ENCODE measurements at places on chromosomes 5 and 9. TPM values are rescaled to one million over a fixed set of nuclear protein-coding genes. Genes with fewer than 3 reads are reported as not detected.

- no peaks in the 10 kb centered on the region for H3K36me3 ChIP-seq
- peaks cover 89% of the 10 kb centered on the region for H3K27me3 ChIP-seq
- H3K27ac ChIP-seq = no peak overlapping the region
- no peak overlapping the region for H3K4me3 ChIP-seq
- no peak for DNase-seq
- H3K4me1 ChIP-seq = no peaks in the 10 kb centered on the region
These were observed 11.5 kb upstream of the PITX1 start for GRCh38 chr5:135045488-135045887.

- peak overlapping the region; percentile 84 for H3K4me3 ChIP-seq
- no peaks in the 10 kb centered on the region for H3K27me3 ChIP-seq
- H3K27ac ChIP-seq = peak overlapping the region; percentile 77
- H3K36me3 ChIP-seq = peaks cover 4% of the 10 kb centered on the region
These were observed 522 bp downstream of the CDK20 start for GRCh38 chr9:87973730-87974292.

DNA sequence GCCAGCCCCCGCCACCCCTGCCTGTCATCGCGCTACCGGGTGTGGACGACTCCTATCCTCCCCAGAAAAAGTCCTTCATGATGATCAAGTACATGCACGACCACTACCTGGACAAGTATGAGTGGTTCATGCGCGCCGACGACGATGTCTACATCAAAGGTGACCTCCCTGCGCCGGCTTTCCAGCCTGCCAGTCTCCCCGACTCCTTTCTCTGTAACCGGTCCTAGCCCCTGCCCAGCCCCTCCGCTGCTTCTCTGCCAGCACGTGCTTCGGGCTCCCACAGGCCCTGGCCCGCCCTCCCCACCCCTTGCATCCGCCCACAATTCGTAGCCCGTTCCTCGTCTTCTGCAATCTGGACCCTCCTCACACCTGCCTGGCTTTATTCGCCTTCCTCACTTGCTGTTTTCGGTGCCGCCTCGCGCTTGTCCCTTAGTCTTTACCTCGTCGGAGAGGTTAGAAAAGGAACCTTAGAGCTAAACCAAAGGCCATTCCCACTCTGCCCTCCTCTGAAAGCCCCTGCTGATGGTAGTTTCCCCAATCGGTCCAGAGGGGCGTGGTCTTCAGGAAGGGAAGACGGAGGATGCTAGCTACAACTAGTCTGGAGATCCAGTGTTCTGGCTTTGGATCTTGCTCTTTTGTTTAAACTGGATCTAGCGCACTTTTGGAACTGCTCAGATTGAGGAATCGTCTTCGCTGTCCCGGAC is 1.4 kb downstream of the CHSY3 start:
- H3K27ac ChIP-seq = no peak overlapping the region
- H3K36me3 ChIP-seq = peaks cover 7% of the 10 kb centered on the region
- H3K4me3 ChIP-seq = peak overlapping the region; percentile 88
- DNase-seq = peak; percentile 1
- H3K27me3 ChIP-seq = peaks cover 50% of the 10 kb centered on the region
- peaks cover 16% of the 10 kb centered on the region for H3K4me1 ChIP-seq

- no peaks in the 10 kb centered on the region for H3K27me3 ChIP-seq
- DNase-seq = no peak
- no peak overlapping the region for H3K4me3 ChIP-seq
- no peak overlapping the region for H3K27ac ChIP-seq
- H3K36me3 ChIP-seq = peaks cover 2% of the 10 kb centered on the region
- peaks cover 64% of the 10 kb centered on the region for H3K4me1 ChIP-seq
These were observed 14.3 kb downstream of the JADE2 start for GRCh38 chr5:134539732-134540131.

The CSF2 gene
- 31.1 TPM for total RNA-seq

DNA sequence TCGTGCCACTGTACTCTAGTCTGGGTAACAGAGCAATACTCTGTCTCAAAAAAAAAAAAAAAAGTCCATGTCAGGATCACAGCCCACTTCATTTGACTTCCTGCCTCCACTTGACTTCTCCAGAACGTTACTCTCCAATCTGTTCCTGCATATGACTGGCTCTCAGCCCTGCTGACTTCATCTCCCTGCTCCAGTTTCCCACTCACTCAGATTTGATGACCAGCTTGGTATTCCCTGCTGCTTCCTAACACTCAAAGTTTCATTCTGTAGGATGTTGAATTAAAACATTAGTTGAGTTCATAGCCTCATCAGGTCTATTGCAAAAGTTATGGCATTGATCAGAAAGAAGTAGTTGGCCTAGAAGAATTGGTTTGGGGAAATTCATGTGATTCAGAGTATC is 52.3 kb downstream of the UGCG start:
- H3K4me3 ChIP-seq = no peak overlapping the region
- H3K27me3 ChIP-seq = peaks cover 5% of the 10 kb centered on the region
- peaks cover 2% of the 10 kb centered on the region for H3K36me3 ChIP-seq
- H3K4me1 ChIP-seq = peaks cover 29% of the 10 kb centered on the region

GRCh38 chr9:74025402-74025925 is 471.7 kb upstream of the RORB start:
- no peak overlapping the region for H3K27ac ChIP-seq
- DNase-seq = no peak
- H3K27me3 ChIP-seq = no peaks in the 10 kb centered on the region
- H3K36me3 ChIP-seq = no peaks in the 10 kb centered on the region

DNA sequence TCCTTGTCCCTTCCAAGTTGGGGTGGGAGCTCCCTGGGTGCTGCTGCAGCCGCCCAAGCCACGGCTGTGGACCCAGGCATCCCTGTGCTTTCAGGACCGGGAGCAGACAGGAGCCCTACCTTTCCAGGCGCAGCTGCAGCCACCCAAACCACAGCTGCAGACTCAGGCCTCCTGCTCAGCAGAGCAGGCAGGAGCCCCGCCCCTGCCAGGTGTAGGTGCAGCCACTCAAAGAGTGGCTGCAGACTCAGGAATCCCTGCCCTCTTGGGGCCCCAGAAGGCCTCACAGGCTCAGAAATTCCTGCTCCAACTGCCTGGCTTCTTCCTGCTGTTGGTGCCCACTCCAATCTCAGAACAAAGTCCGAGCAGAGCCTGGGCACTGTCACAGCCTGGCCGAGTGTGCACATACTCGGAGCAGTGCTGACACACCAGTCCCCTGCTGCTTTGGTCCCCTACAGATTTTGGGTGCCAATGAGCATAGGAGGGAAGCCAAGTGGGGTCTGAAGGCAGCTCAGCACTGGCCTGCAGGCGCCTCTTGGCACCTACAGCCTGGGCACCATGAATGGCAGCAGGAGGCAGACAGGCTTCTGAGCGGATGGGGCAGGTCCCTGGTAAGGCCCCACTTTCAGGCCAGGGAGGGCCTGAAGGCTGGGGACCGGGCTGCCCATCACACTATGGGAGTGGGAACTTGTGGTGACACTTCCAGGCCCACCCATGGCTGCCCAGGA is 6.0 kb upstream of the TESK1 start:
- H3K4me3 ChIP-seq = no peak overlapping the region
- H3K27me3 ChIP-seq = no peaks in the 10 kb centered on the region
- H3K4me1 ChIP-seq = peaks cover 24% of the 10 kb centered on the region
- peaks cover 1% of the 10 kb centered on the region for H3K36me3 ChIP-seq
- DNase-seq = no peak
- no peak overlapping the region for H3K27ac ChIP-seq

DNA sequence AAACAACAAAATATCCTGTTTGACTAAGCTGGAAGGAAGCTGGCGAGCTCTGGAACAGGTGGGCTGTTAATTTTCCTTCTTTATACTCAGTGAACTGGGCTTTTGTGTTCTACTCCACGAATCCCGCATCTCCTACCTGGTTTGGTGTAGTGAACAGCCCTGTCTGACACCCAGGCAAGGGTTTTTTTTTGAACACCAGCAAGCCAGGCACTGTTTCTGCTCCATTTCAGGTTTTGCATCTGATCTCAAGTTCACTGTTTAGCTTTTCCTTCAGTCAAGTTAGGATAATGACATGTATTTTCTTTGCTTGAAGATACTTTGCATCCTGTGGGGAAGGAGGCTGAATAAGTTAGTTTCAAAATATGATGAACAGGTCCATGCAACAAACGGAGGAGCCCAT is 204.5 kb downstream of the SEMA6A start:
- no peak for DNase-seq
- H3K27me3 ChIP-seq = no peaks in the 10 kb centered on the region
- peaks cover 16% of the 10 kb centered on the region for H3K4me1 ChIP-seq
- no peak overlapping the region for H3K27ac ChIP-seq
- no peak overlapping the region for H3K4me3 ChIP-seq

- no peaks in the 10 kb centered on the region for H3K27me3 ChIP-seq
- DNase-seq = peak; percentile 48
- peaks cover 11% of the 10 kb centered on the region for H3K36me3 ChIP-seq
- H3K4me1 ChIP-seq = peaks cover 68% of the 10 kb centered on the region
- H3K27ac ChIP-seq = peak overlapping the region; percentile 97
- H3K4me3 ChIP-seq = peak overlapping the region; percentile 86
These were observed 2.6 kb downstream of the CEMIP2 start for GRCh38 chr9:71765693-71766092.

DNA sequence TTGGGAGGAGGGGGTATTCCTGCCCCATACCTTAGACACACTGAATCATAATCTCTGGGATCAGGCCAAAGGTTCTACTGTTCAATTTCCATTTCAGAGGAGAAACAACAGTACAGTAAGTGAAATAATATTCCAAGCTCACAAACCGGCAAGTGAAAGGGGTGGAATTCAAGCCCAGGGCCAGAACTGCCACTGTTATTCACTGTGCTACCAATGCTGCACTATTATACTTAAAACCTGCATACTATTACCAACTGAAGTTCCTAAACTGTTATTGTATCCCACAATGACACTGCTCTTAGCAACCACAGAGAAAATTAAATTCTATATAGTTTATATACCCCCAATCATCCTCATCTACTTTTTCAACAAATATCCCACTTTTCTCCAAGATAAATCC is 24.6 kb downstream of the SSBP2 start:
- no peaks in the 10 kb centered on the region for H3K36me3 ChIP-seq
- H3K27ac ChIP-seq = no peak overlapping the region
- H3K4me3 ChIP-seq = no peak overlapping the region

- no peak overlapping the region for H3K27ac ChIP-seq
- DNase-seq = peak; percentile 30
- H3K4me1 ChIP-seq = peaks cover 11% of the 10 kb centered on the region
- no peaks in the 10 kb centered on the region for H3K27me3 ChIP-seq
- no peak overlapping the region for H3K4me3 ChIP-seq
- no peaks in the 10 kb centered on the region for H3K36me3 ChIP-seq
These were observed 49.9 kb downstream of the LRRTM2 start for GRCh38 chr5:138824924-138825863.

DNA sequence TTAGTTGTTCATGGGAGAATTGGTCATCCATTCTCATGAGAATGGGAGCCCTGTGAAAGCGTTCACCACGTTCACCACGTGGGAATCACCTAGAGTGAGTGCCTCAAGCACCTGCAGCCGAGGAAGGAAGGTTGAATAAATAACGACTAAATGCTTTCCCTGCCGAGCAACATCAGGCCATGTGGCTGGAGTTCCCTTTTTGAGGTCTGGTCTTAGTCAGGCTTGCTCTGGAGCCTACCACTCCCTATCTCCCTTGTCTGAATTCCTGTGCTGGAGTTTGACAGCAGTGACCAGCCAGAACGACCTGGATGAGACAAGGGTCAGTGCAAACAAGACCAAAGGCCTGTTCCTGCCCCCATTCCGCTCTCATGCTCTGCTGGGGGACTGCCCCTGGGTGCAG is 28.5 kb downstream of the KCNMB1 start:
- no peak overlapping the region for H3K4me3 ChIP-seq
- no peak overlapping the region for H3K27ac ChIP-seq
- no peak for DNase-seq
- no peaks in the 10 kb centered on the region for H3K27me3 ChIP-seq
- H3K4me1 ChIP-seq = no peaks in the 10 kb centered on the region
- H3K36me3 ChIP-seq = no peaks in the 10 kb centered on the region

- no peaks in the 10 kb centered on the region for H3K4me1 ChIP-seq
- H3K27me3 ChIP-seq = no peaks in the 10 kb centered on the region
- H3K27ac ChIP-seq = no peak overlapping the region
These were observed 574.8 kb downstream of the PSAT1 start for GRCh38 chr9:78871452-78872331.

The AGXT2 gene
- total RNA-seq = not detected

- H3K4me1 ChIP-seq = peaks cover 14% of the 10 kb centered on the region
- no peak for DNase-seq
- peaks cover 25% of the 10 kb centered on the region for H3K27me3 ChIP-seq
- no peak overlapping the region for H3K27ac ChIP-seq
- H3K4me3 ChIP-seq = no peak overlapping the region
- no peaks in the 10 kb centered on the region for H3K36me3 ChIP-seq
These were observed 59.1 kb downstream of the GALNT12 start for GRCh38 chr9:98866435-98867102.

DNA sequence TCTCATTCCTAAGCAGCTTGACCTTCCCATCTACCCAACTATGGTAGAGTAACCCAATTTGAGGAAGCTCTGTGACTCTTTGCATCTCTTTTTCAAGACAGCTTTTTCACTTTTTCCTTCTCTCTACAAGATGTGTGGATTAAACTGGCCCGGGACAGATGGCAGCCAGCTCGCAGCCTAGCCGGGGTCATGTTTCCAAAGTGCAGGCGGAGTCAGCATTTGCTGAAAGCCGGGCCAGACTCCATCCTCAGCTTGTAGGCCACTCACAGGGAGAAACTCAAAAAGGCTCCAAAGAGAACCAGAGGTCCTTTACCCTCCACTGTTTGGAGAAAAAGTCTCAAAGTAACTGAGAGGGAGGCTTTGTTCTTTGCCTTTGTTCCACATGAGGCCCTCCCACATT is 286.8 kb upstream of the PANK3 start:
- H3K4me3 ChIP-seq = no peak overlapping the region
- peaks cover 17% of the 10 kb centered on the region for H3K27me3 ChIP-seq
- no peaks in the 10 kb centered on the region for H3K4me1 ChIP-seq
- no peak overlapping the region for H3K27ac ChIP-seq

The ACER2 gene
- total RNA-seq = 2.4 TPM

The ANKRD18A gene
- 8.4 TPM for total RNA-seq

GRCh38 chr5:155064580-155064979 is 51.0 kb downstream of the KIF4B start:
- H3K4me1 ChIP-seq = no peaks in the 10 kb centered on the region
- peaks cover 7% of the 10 kb centered on the region for H3K27me3 ChIP-seq
- no peak overlapping the region for H3K4me3 ChIP-seq

GRCh38 chr9:2967766-2968165 is 123.9 kb upstream of the PUM3 start:
- H3K4me1 ChIP-seq = no peaks in the 10 kb centered on the region
- no peaks in the 10 kb centered on the region for H3K36me3 ChIP-seq
- no peak for DNase-seq
- H3K4me3 ChIP-seq = no peak overlapping the region

- no peak for DNase-seq
- peaks cover 9% of the 10 kb centered on the region for H3K27me3 ChIP-seq
- H3K36me3 ChIP-seq = peaks cover 3% of the 10 kb centered on the region
- no peak overlapping the region for H3K27ac ChIP-seq
These were observed 140.0 kb upstream of the OTULINL start for GRCh38 chr5:14441641-14442040.

DNA sequence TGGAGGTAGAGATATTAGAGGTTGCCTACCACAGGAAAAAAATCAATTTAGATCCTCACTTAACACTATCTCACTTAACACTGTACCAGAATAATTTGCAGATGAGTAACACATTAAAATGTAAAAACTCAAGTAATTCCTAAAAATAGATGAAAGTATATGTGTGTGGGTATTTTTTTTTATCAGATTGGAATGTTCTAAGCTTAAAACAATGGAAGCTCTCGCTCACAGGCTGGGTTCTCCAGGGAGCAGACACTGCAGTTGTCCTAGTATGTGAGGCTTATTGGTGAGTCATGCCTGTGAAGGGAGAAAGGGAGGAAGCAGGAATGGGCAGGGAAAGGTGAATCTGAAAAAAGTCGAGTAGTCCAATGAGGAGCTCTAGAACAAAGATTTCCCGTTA is 181.3 kb upstream of the ZNF608 start:
- no peak for DNase-seq
- no peaks in the 10 kb centered on the region for H3K27me3 ChIP-seq
- H3K27ac ChIP-seq = no peak overlapping the region

The SLC45A2 gene
- total RNA-seq = not detected

Data from activated T-cell treated with anti-CD3 and anti-CD28 coated beads, Interleukin-2, amount 50 U/mL, for 72 hours (primary cell).